Upper lobe of right lung (tissue), 1 donor: ENCODE measurements at places on chromosomes 1 and 21.

- no peak for DNase-seq
Measured at GRCh38 chr1:90922996-90923395, 98.8 kb downstream of the ZNF644 start.

DNA sequence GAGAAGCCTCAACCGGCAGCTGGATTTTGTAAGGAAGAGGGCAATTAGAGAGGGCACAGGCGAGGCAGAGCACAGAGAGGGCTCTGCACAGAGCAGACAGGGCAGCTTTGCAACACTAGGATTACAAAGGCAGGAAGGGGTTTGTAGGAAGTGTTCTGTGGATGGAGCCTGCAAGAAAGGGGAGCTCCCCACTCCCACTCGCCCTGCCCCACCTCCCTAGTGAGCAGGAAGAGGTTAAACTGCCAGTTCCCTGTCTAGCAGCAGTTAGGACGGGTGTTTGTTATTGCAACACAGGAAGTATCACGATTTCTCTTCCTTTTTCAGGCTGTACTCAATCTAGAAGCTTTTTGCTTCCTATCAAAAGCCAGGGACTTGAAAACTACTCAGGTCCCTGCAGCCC is 63.3 kb upstream of the LRRC8D start:
- peak; percentile 77 for DNase-seq

- DNase-seq = no peak
Measured at GRCh38 chr1:184755226-184756065, 788 bp upstream of the EDEM3 start.

- no peak for DNase-seq
Measured at GRCh38 chr1:167763525-167764220, 41.9 kb downstream of the MPZL1 start.

- no peak for DNase-seq
Measured at GRCh38 chr1:218967254-218967653, 206.4 kb upstream of the LYPLAL1 start.

DNA sequence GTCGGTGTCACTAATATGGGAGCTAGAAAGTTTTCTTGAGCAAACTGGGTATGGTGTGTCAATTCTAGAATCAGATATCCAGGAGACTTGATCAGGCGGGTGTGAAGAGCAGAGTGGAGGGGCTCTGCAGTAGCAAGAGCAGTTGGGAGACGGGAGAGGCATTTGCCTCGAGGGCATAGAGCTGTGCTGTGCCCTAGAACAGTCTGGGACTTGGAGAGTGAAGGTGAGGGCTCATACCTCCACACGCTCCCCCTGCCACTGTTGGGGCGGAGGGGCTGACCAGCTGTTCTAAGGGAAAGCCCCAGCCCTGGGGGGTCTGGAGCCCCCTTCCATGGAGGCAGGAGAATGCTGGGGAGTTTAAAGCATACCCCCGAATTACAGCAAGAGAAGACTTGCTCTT is 33.8 kb downstream of the SIM2 start:
- DNase-seq = no peak

DNA sequence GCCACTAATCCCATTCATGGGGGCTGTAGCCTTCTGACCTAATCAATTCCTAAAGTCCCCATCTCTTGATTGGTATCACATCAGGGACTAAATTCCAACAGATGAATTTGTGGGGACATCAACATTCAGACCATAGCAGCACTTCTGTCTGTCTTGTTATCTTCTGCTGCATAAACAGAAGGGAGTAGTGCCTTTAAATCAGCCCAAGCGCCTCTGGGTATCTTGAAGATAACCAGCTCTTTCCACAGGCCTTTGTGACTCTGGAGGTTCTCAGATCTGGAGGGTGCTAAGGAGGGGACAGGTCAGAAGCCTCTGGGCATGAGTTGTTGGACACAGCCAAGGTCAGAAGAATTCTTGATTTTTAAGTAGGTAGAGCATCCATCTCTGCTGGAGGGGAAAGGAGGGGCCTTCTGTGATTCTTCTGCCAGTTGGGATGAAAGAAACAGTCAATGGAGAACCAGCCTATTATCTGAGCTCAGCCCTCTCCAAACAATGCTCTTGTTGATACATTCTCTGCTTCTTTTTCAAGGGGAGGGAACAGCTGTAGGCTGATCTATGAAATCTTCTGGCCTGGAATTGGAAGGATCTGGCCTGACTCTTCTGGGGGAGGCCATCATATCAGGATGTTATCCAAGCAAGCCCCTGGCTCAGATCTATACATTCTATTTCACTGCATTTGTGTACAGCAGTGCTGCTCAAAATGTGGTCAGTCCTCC is 31.3 kb upstream of the LRIG2 start:
- DNase-seq = no peak

DNA sequence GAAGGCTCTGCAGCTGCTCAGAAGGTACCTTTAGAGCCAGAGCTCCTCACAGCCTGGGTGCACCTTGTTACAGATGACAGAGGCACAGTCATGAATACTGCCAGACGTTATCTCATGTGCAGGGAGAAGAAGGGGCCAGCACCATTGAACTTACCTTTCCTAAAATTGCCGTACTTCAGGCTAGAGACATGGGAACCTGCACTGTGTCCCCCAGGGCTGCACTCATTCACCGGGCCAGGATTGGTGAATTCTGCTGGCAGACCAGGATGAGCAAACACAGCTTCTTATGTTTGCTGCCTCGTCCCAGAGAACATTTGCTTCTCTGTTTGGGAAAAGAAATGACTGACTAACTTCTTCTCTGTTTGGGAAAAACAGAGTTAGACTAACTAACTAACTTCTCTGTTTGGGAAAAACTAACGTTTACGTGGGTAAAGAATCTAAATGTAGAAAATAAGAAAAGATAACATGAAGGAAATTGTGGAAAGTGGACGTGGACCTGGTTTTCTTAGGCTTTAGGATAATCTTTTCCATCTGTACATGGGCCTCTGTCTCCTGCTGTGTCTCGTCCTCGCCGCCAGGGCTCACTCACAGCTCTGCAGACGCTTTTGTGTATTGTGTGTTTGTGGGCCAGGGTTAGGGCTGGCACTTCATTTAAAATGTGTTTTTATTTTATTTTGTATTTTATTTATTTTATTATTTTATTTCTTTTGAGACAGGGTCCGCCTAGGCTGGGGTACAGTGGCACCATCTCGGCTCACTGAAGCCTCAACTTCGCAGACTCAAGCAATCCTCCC is 9.9 kb downstream of the OBSCN start:
- DNase-seq = no peak

- no peak for DNase-seq
Measured at GRCh38 chr1:174969977-174970376, 29.8 kb upstream of the CACYBP start.

- no peak for DNase-seq
Measured at GRCh38 chr1:188406636-188407035, 1577.9 kb downstream of the PLA2G4A start.

- no peak for DNase-seq
Measured at GRCh38 chr1:87842156-87842555, 513.5 kb downstream of the LMO4 start.

GRCh38 chr1:218925777-218926176 is 247.9 kb upstream of the LYPLAL1 start:
- DNase-seq = no peak

- no peak for DNase-seq
Measured at GRCh38 chr1:43930168-43930948, 3.2 kb upstream of the ARTN start.

GRCh38 chr1:55990007-55990406 is 589.4 kb downstream of the PLPP3 start:
- DNase-seq = no peak

DNA sequence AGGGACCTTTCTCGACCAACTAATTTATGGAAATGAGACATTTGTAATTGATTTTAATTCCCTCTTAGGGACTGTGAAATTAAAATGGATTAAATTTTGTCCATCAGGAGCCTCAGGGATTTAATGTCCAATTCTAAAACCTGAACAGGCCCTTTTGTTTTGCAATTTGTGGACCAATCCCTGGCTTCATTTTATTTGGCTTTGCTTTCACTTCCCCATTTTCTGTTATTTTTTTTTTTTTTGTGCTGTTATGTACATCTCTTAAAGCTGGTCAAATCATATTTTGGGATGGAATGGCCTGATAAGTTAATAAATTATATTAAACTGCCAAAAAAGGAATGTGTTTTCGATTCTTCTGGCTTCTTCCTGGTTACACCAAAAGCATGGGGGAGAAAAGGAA is 28.9 kb downstream of the ZSCAN20 start:
- DNase-seq = no peak

GRCh38 chr1:169025412-169025811 is 81.1 kb upstream of the ATP1B1 start:
- no peak for DNase-seq

DNA sequence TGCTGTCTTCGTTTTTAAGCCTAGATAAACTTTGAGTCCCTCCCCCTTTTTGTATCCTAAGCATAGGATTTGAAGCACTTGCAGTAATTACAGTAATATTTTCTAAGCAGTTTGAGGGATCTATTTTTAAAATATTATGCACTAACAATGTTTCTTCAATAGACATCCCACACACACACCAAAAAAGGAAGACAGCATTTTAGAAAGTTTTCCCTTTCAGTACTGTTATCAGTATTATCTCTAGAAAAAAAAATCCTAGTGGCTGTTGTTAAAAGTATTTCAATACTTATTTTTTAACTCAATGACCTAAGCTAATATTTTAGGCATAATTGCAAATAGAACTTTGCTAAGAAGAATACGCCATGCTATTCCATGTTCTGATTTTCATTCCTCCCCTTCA is 15.1 kb downstream of the MCOLN3 start:
- no peak for DNase-seq

- DNase-seq = no peak
Measured at GRCh38 chr21:40618191-40618973, 228.6 kb downstream of the DSCAM start.

DNA sequence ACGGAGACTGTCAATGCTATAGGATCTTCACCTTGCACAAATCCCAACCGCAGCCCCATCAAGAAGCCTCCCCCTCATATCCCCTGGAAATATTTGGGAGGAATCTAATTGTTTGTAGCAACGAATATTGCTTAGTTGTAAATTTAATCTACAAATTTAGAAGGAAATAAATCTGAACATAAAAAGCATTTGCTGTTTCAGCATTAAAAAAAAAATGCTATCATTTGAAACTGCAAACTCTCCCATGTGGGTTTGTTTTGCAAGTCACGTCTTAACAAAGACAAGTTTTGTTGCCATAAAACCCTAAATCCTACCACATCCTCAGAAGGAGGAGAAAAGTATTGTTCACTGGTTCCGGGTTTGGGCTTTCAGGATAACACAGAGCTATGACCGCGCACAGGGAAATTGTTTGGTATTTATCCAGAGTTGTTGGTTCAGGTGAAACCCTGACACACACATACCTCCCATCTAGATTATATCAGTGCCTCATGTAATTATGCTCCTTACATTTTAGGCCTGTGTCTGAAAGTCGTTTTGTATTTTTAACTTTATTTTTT is 279.6 kb downstream of the TM2D1 start:
- DNase-seq = no peak

DNA sequence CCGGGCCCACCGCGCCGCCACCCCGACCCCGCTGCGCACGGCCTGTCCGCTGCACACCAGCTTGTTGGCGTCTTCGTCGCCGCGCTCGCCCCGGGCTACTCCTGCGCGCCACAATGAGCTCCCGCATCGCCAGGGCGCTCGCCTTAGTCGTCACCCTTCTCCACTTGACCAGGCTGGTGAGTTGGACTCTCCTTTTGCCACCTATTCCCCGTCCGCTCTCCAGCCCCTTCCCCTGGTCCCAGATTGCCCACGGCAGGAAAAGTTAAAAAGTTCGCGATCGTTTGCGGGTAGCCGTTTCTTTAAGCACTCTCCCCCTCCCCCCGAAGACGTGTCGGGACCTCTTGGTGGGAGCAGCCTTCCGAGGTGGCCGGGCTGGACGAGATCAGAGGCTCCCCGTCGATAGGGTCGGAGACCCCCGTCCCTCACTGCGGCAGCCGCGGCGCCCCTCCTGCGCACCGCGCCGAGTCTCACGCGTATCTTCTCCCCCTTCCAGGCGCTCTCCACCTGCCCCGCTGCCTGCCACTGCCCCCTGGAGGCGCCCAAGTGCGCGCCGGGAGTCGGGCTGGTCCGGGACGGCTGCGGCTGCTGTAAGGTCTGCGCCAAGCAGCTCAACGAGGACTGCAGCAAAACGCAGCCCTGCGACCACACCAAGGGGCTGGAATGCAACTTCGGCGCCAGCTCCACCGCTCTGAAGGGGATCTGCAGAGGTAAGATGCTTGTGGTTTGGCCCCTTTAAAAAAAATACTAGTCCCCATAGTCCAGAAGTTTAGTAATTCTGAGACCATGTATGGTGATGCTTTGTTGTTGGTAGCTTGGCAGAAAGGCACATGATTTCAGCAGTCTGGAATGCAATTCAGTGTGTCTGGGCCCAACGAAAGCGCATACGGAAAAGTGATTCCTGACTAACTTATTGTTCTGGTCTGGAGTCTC is 576 bp downstream of the CCN1 start:
- peak; percentile 92 for DNase-seq

DNA sequence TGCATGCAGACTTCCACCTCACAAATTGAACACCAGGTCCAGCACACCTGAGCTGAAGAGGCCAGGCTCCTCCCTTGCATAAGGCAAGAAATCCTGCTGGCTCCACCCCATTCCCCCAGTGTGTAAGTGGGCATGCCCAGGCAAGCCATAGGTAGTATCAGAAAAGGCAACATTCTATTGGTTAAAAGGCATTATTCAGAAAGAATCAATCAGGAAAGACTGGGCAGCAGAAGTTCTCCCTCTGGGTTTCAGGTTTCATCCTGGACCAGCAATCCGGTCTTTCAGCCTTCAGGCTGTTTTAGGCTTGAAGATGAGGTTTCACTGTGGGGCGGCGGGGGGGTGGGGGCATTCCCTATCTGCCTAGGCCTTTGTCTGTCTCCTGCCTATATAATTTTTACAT is 42.0 kb upstream of the LHX8 start:
- DNase-seq = no peak

DNA sequence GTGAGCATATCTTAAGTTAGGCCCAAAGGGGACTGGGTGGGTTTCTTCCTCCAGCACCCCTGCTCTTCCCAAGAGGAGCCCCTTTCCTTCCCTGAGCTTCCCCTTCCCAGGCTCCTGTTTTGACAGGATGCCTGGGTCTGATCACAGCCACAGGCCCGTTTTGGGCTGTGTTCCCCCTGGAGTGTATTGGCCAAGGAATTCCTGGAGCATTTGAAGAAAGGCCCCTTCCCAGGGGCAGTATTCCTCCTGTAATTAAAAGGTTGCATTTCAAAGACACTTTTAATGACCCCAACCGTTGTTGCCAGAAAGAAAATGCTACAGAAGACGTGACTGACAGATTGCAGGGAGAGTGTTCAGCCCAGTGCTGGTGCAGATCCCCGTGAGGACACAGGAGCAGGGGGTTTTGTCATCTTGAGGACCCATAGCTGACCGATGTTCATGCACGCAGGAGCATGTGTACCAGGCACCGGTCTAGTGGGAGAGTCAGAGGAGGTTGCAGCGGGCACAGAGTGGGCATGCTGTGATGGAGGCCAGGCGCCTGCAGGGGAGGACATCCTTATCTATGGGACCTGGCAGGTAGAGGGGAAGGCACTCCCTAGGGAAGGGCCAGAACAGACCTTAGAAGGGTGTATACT is 19.3 kb upstream of the LBR start:
- DNase-seq = peak; percentile 57
